Activated CD4-positive, alpha-beta T cell treated with anti-CD3 and anti-CD28 coated beads, Interleukin-2, amount 50 U/mL, for 1 hour (primary cell): ENCODE measurements at places on chromosomes 2 and 18.

DNA sequence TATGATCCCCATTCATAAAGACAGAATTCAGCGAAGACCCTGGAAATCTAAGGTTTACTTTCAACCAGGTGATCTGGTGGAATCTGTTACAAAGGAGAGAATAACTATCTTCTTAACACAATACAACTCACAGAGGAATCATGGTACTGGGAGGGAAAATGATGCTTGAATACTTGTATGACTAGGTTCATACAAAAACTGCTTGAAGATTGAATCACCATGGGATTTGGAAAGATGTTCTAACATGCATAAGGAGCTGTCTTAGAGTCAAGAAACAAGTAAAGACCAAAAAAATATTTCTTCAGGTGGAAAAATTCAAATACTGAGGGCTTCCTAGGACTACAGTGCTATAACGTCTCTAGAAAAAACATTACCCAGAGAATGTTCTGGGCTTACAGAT is 32.2 kb downstream of the COL5A2 start:
- DNase-seq: no peak

DNA sequence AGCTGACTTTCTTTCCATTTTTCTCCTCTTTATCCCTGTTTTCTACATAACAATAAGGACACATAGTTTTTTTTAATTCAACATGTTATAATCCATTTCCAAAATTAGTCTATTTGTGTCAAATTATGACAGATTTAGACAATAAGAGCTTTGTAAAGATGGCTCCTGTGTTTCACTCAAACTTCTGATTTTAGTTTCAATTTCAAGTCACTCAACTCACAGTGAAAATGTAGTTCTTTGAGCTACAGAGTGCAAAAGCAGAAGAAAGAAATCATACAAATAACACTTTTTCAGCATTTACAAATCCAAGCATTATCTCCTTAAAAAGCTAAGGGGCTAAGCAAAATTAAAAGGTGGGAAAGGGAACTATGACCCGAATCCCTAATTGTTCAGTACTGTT is 340.7 kb upstream of the TRIB2 start:
- no peak for DNase-seq

- DNase-seq: no peak
Measured at GRCh38 chr2:239711911-239712570, 311.2 kb upstream of the HDAC4 start.

DNA sequence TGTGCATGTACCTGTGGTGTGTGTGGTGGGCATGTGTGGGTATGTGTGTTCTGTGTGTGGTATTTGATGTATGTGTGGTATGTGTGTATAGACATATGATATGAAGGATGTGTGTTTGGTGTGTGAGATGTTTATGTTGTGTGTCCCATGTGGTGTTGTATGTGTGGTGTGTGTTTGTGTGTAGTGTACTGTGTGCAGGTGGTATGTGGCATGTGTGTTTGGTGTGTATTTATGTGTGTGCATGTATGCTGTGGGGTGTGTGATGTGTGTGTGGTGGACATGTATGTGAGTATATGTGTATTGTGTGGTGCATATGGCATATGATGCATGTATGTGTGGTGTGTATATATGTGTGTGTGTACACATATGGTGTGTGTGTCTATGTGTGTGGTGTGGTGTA is 718.8 kb upstream of the SOX11 start:
- DNase-seq: no peak

DNA sequence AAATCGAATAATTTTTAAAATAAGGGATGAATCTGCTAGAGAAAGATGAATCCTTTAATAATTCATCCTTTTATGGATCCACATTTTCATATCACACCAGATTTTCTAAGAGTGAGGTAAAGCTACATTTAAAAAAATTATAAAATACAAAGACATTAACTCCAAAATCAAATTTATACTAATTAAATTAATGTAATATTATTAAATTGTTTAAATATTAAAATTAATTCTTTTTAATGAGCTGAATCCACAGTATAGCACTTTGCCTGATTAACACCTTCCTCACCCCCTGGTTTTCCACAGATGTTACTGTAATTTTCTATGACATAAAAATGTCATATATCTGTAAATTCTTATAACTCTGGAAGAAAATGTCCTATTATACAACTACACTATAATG is 26.2 kb downstream of the ZRANB3 start:
- DNase-seq: no peak

GRCh38 chr2:64667535-64667934 is 13.8 kb upstream of the SERTAD2 start:
- DNase-seq: no peak

GRCh38 chr2:159880729-159881128 is 82.7 kb upstream of the CD302 start:
- no peak for DNase-seq

DNA sequence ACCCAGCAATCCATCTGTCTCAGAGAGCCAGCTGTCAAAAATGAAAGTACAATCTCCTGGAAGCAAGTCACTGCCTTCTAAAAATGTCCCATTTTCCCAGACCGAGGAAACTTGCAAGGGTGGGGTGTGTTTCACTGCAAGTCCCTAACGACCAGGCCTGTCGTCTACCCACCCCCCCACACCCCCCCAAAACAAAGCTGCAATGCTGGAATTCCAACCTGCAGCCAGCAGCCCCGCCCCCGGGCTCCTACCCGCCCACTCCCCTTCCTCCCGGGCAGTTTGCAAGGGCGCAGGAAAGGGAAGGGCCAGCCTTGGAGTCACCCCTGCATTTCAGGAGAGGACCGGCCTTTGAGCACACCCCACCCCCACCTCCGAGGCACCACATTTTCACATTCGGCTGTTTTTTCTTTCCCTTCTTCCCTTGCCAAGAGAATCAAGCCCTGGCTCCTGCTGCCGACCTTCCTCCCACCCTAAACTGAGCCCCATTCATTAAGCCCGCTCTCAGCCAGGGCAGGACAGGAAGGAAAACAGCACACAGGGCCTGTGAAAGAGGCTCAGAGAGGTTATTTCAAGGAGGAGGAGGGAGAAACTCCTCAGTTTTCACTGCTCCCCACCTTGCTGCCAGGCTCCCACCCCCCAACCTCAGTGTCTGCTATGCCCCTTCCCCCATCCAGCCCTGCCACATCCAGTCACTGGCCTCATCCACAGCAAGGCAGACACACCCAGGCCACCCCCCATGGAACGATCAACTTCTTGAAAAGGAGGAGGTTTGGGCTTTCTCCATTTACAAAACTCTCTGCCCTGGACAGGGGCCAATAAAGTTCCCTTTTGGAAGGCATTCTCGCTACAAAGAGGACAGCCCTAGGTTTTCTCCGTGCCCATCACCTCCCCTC is 11.3 kb downstream of the SMAD7 start:
- DNase-seq: no peak

DNA sequence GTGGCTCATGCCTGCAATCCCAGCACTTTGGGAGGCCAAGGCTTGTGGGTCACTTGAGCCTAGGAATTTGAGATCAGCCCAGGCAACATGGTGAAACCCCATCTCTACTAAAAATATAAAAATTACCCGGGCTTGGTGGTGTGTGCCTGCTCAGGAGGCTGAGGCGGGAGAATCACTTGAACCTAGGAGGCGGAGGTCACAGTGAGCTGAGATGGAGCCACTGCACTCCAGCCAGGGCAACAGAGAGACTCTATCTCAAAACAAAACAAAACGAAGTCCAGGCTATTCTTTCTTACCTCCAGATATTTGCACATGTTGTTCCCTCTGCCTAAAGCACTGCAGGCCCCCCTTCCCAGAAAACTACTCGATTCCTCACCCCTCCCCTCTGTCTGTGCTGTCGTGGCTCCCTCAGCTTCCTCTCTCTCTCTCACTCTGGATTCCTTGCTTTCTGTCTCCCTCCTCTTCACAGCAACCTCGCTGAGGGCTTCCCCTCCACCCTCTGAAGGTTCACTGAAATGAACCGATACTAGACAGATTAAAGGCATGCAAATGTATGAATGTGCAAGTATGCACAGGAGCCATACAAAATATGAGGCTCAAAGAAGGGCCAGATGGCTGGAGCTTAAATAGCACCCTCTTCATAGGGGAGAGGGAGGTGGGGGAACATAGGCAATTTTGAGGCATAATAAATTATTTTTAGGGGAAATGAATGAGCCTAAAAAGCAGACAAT is 18.5 kb downstream of the TMEM177 start:
- no peak for DNase-seq

DNA sequence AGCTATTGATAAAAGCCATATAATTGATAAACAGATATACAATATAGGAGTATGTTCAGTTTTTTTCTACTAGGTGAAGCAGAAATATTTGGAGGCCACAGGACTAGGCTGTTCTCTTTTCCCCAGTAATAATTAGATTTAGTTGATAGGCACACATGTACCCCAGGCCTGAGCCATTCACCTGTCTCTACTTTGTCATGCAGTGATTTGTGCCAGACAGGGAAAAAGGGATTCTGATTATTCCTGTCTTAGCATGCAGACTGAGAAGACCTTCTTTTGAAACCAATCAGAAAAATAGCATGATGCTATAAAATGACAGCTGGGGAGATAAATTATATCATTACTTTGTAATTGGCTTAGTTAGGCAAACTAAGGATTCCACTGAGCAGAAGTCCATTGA is 94.3 kb downstream of the DOCK10 start:
- DNase-seq: no peak

DNA sequence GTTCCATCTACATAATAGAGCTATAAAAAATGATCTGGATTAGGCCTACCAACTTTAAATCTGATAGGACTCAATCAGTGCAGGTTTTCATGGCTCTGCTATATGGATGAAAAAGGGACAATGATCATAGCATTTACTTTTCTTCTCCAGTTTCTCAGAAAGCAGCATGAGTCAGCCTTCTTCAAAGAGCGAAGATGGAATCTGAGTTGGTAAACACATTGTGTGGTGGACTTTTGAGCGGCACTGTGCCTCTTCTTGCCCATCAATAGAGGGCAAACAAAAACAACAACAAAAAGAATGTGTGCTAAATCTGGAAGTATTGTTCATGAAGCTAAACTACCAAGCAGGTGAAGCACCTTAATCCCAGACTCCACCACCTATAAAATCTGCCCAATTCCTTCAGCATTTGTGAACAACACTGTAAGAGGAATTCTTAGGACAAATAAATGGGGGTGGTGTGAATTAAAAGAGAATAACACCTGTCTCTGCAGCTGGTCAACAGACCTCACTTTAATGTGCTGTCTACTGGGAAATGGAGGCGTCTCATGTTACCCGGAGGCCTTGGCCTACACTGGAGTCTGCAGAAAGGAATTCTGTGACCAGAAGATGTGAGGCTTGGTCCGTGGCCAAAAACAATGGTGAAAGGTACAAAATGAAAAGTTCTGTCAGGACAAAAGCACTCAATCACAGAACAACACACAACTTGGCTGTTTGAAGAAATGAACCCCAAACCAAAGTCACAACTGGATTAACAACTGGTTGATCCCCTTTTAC is 609.0 kb downstream of the IRS1 start:
- no peak for DNase-seq

- DNase-seq: no peak
Measured at GRCh38 chr2:7023542-7023941, 106.3 kb downstream of the RNF144A start.

DNA sequence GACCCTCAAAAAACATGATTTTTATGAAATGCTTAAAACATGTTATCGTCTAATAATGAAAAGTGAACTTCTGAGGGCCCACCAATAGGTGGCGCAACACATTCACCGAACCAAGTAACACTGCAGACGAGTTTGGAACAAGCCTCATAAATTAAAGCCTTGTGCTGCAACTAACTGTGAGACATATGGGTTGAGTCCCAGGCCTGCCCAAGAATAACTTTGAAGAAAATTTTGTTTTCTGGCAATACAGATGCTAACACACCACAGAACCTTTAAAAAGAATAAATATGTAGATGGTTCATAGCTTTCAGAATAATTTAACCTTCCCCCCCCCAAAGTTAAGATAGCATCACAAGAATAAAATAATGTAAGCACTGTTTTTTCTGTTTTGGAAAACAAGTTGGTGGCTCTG is 285.9 kb downstream of the RNF144A start:
- DNase-seq: peak; percentile 53

DNA sequence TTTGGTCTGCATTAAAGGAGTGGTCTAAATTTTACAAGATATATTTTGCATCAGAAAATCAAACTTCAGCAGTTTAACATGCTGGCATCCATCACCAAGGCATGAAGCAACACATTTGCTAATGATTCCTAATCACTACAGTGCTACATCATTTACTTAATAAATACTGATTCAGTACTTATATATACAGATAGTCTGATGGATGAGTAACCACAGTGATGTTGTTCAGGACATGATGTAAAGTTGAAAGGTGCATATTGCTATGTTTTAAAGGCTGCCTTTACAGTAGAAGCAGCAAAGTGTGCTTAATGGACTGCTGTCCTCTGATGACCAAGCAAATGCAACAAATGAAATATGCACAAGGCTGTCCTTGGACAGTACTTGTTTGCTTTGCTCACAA is 11.1 kb downstream of the SUPT7L start:
- DNase-seq: no peak

DNA sequence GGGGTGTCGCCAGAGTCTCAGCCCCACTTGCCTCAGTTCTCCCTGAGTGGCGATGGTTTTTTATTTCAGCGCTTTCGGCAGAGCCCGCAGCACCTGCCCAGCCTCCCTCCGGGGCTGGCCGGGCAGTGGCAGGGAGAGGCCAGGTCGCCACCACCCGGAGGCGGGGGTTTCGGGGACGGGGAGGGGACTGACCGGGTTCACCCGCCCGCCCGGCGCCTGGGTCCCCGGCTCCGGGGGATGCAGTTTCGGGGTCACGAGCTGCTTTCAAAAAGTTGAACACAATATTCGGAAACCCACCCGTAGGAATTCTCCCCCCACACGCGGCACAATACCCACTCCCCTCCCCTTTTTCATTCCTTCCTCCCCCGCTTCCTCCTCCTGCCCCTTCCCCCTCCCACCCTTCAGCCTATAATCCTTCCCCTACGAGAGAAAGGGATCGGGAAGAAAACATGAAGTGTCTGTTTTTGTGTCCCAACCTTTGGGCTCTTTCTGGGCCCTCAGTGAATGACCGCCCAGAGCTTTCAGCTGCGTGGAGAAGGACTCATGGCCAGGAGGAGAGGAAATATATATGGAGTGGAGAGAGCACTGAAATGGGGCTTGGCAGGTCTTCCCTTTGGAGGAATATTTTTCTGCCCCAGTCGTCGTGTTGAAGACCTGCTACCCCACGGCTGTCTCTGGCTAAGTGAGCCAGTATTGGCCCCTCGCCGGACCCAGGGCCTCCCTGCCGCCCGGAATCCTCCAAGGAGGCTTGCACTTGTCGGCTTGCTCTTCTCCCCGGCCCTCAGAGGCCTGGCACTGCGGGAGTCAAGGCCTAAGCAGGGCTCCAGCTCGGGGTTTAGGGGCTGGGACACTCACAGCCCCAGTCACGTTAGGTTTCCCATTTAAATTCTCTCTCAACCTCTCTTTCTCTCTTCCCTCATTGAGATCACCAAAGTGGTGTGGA is 2.1 kb upstream of the SIX3 start:
- DNase-seq: no peak

GRCh38 chr18:64918851-64919250 is 770.0 kb upstream of the LINC00305 start:
- no peak for DNase-seq

- no peak for DNase-seq
Measured at GRCh38 chr2:168322325-168323007, 75.1 kb upstream of the STK39 start.
